ENCODE measurements at places on chromosomes 2 and 18.

DNA sequence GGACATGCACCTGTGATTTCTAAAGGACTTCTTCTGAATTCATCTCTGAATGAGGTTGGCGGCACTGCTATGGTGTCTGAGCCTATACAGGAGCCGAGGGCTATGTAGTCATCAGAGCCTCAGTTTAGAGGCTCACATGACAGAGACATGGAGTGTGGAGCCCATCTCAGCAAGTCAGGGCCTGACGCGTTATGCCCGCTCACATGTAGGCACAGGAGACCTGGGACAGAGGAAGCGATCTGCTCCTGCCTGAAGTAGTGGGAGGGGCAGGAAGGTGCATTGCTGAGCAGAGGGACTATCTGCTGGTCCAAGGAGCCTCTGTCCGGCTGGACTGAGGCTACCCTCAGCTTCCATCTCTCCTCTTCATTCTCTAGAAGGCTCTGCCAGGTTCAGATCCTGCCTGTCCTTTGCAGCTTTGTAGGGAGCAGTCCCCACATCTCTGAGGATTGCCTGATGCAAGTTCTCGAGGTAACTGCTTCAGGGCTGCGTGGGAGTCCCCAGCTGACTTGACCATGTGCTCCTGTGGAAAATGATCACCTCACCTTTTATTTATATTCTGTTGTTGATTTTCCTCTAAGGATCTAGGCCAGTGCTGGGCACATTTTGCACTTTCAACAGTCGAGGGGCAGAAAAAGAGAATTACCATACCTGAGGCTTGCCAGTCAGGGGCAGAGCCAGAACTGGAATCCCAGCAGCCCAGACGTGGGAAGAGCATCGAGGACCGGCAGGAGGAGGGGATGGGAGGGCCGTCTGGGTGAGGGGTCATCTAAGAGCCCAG is 16.6 kb downstream of the KLHL29 start:
- DNase-seq, result no peak

- no peak for DNase-seq
These were observed 206.8 kb upstream of the TNP1 start for GRCh38 chr2:217066510-217067270.

DNA sequence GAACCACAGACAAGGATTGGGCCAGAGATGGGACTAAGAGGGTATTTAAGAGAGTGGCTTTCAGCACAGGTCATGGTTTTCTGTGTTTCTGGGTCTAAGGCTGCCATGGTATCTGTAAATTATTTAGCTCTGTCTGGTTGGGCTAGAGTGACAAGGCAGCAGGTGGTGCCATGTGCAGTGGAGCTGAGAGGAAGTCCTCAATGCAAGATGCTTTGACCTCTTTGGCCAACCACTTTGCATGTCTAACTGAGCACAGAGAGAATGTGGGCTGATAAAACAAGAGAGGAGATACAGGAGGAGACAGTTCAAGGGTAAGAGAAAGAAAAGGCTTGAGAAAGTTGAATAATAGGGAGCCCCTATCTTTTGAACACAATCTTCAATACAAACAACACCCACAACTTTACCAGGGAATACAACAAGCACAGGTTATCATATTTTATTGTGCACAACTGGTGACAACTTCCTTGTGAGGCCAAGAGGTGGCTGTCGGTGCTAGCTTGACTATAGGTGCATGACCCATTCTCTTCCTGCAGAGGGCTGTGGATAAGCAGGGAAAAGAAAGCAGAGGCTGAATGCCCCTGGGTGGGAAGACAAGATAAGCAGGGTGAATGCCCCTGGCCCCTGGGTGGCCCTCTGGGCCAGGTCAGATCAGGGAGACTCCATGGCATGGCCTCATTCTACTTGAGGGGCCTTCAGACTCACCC is 12.3 kb downstream of the FLACC1 start:
- peak; percentile 61 for DNase-seq

- no peak for DNase-seq
These were observed 3.8 kb downstream of the ANKMY1 start for GRCh38 chr2:240553956-240554480.

DNA sequence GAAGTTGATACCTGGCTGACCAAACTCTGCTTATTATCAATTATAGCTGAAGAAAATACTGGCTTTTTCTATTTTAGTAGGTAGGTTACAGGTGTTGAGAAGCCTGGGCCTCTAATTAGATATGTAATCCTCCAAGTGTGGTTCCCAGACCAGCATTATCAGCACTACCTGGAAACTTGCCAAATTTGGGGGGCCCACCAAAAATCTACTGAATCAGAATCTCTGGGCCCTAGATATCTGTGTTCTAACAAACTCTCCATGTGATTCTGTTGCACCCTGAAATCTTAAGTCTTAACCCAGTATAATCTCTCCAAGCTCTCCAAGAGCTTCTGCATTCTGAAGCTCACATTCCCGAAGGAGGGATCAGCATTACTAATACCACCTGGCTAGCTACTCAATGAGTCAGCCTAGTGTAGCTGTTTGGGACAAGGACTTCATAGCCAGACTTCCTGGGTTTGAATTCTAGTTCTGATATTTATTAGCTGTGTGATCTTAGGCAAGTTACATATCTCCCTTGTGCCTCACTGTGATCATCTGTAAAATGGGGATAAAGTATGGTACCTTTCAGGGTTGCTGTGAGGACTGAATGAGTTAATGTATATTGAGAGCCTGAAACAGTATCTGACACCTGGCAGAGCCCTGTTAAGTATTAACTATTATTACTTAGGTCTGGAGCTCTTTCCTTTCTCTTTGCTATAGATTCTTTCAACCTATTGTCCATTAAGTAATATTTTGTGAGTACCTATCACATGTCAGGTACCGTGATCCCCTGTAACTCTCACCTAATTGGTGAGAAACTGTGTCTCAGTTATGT is 94.1 kb upstream of the CD302 start:
- DNase-seq, result no peak

- no peak for DNase-seq
These were observed 402.8 kb upstream of the DSEL start for GRCh38 chr18:67919316-67919715.

DNA sequence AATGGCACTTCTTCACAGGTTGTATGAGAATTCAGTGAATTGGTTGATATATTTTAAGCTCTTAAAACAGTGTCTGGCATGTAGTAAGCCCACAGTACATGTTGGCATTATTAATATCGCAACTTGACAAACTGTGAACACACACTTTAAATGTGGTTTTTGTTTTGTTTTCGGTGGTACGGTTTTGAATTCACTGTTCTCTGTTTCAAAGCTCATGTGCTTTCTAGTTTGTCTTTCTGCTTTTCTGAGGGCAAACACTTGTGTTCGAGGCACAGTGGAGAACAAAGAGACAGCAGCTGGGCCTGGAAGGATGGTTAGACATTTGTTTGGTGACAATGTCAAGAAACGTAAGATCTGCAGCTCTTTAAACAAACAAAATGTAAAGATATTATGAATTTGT is 276.5 kb upstream of the MC4R start:
- DNase-seq, result no peak

- DNase-seq, result no peak
These were observed 132.8 kb downstream of the ACOXL start for GRCh38 chr2:110865188-110865587.

- DNase-seq, result no peak
These were observed 62.5 kb downstream of the MRO start for GRCh38 chr18:50757358-50757757.

DNA sequence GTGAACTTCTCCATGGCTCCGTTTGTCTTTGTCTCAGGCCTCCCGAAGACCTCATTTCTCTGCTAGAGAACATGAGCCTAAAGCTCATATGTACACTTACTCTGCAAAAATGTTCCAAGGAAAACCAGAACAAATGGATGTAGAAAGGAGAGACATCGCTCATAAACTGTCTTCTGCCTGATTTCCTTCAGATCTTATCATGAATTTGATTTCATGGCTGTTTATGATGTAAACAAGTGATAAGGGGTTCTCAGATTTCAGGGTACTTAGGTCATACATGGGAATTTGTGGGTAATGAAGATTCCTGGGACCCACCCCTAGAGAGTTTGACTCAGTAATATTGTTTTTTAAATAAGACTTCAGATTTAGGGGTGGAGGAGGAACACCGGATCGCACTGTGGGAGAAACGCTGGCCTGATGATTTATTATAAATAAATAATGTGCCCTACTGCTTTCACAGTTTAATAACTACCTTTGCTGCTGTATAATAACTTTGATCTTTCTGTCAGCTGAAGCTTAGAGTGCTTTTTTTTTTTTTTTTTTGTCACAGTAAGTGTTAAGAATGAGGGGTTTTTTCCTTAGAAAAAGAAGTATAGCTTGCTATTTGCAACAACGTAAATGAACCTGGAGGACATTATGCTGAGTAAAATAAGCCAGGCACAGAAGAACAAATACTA is 14.9 kb downstream of the AOX1 start:
- DNase-seq, result no peak

- DNase-seq, result no peak
These were observed 17.1 kb upstream of the FABP1 start for GRCh38 chr2:88144914-88145497.

DNA sequence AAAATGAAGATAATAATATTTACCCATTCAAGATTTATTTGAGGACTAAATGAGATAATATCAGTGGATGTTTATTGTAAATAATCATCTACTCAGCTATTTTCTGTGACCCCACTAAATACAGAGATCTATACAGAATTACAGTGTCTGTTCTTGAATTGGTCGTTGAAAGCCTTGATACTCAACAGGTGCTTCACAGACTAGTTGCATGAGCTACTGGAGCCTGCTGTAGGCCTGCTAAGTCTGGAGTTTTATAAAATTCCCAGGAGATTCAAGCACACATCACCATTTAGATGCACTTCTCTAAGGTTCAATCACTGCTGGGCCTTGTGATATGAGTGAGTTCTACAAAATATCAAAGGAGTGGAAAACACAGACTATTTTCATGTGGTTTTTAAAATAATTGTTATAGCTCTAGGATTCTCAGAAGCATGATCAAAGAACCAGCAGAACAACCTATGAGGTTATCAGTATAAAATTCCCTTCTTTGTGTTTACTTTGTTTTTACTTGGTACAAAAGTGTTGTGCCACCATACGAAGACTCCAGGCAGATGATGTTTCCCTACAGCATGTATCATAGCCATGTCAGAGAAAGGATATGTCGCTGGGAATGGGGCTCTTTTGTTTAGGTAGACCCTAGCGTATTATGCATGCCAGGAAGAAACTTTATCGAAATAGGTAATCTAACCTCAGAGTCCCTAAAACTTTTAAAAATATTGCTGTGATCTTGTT is 7.1 kb downstream of the SULT1C4 start:
- no peak for DNase-seq

DNA sequence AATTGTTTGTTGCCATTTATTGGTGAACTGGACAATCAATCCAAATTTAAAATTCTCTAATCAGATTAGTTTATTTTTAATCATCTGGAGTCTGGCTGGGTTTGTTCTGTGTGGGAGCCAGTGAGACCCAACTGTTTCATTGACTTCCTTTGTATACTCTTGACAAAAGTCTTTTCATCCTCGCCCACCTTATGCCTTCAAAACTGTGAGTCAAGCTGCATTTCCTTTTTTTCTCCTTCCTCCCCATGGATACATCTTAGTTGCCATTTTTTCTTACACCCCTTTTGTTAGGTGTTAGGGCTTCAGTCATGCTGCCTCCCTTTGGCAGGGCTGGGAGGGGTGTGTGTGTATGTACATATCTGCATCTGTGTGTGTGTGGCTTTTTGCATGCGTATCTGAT is 117.6 kb downstream of the PRKCE start:
- no peak for DNase-seq

DNA sequence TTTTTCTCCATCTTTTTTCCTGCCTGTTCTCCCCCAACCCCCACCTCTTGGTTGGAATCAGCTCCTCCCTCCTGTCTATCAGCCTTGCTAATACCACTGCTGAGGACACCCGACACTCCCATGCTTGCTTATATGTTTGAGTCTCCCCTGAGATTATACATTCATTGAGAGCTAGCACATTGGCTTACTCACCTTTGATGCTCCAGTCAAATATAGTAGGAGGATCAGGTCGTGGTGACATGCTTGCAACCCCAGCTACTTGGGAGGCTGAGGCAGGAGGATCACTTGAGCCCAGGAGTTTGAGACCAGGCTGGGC is 91.5 kb upstream of the CCBE1 start:
- DNase-seq, result no peak

- DNase-seq, result no peak
These were observed 236.0 kb downstream of the CYRIA start for GRCh38 chr2:16429431-16430145.

DNA sequence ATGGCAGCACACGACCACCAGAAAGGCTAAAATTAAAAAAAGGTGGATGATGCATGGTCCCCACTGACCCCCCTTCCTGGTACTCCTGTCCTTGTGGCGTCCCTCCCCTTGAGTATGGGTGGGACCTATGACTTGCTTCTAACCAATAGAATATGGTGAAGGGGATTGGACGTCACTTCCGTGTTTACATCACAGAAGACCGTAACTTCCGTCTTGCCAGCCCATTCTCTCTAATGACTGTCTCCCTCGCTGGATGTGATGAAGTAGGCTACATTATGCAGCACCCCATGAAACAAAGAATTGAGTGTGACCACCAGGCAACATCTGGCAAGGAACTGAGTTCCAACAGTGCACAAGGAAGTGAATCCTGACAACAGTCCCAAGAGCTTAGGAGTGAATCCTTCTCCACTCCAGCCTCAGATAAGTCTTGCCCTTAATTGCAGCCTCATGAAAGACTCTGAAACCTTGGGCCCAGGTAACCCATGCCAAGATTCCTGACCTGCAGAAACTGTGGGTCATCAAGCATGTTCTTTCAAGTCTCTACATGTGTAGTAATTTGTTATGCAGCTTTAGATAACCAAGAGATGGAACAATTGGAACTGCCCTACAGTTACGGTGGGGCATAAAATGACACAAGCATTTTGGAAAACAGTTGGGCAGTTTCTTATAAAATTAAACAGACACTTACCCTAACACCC is 80.1 kb upstream of the NPAS2 start:
- no peak for DNase-seq

GRCh38 chr2:207121784-207122183 is 44.0 kb downstream of the KLF7 start:
- no peak for DNase-seq

DNA sequence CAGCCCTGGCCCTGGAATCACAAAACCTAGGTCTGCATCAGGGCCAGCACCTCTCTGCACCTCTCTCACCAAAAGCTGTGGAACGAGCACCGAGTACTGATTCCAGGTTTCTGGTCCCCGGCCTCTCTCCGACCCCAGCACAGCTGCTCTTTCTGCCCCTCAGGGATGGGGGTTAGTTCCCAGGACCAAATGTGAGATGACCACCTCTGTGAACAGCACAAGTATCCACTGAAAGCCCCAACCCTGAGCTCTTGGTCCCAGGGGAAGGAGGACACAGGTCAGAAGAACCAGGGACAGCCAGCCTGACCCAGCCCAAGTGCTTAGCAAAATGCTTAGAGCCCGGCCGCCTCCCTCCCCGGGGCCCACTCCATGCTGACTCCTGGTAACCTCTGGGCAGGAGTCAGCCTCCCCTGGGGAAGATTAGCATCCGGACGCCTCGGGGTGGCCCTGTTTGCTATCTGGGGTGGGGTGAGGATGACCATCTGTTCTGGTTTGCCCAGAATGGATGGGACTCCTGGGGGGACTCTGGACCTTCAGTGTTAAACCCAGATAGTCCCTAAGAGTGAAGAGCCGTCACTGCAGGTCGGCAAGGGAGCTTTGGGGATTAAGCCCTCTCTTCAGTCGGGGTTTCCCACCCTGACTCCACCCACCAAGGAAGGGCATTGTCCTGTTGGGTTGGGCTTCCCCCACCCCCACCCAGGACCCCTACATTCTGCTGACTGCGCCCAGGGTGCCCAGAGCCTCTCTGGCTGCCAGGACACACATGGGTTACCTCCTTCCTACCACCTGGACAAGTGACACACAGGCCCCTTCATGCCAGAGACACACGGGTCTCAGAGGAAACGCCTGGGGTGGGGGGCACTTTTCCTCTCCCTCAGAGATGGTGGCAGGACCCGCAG is 9.4 kb upstream of the GPR55 start:
- no peak for DNase-seq
